Uterus (tissue), 4 donors: ENCODE measurements at places on chromosomes 13 and 19.

DNA sequence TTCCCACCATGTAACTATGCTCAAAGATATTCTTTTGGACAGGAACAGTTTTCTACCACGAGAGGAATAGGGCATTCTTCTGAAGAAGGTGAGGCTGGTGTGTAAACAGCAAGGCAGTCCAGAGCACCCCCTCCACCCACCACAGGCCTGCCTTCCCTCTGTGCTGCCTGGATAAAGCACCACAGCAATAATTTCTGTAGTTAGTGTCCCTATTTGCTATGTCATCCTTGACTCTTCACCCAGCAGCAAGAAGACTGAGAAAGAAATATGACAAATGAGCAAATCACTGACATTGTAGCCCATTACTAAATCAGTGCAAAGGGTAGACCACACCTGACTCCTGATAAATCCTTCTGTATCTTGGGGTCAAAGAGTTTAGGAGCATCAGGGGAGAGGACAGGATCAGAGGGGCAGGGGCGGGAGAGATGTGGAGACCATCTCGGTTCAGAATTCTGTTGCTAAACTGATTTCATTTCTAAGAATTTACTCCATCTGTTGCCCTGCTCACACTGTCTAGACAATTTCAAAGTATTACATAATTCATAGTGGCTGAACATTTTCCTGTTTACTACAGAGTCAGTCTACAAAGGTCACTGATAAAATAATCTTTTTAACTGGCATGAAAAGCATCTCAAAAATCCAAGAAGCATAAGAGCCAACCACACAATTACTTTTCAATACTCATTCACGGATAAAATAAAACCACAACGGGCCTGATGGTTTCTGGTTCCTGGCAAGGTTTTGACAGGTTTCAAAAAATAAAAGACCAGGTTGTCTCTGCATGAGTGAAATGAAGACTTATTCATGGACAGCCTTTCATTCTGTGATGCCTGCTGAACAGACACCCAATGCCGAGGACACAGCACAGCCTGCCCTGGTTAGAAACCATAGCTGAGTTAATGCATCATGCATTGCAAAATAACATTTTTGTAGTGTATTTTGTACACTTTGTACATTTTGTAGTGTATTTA, 88.4 kb upstream of the IRS2 start:
- no peaks in the 10 kb centered on the region for H3K27me3 ChIP-seq
- H3K4me3 ChIP-seq = no peak overlapping the region
- no peaks in the 10 kb centered on the region for H3K36me3 ChIP-seq
- H3K27ac ChIP-seq = no peak overlapping the region

DNA sequence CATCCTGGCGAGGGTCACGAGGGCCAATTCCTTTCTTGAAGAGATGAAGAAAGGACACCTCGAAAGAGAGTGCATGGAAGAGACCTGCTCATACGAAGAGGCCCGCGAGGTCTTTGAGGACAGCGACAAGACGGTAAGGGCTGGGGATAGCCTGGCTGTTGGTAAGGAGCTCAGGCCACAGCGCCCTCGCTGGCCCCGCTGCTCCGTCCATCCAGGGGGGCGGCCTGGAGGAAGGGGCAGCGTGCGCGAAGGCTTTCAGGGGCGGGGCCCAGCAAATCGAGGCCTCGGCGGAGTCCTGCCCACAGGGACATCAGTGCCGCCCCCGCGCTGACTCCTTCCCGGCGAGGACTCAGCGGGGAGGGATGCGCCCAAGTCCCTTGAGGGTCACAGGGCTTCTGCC, 6.9 kb downstream of the F10 start:
- H3K36me3 ChIP-seq = no peaks in the 10 kb centered on the region
- no peak overlapping the region for H3K27ac ChIP-seq
- no peaks in the 10 kb centered on the region for H3K4me1 ChIP-seq
- no peak overlapping the region for H3K4me3 ChIP-seq

GRCh38 chr13:57063007-57063406, 77.7 kb upstream of the PRR20A start:
- no peaks in the 10 kb centered on the region for H3K36me3 ChIP-seq
- no peak overlapping the region for H3K4me3 ChIP-seq
- DNase-seq = no peak
- no peak overlapping the region for H3K27ac ChIP-seq
- no peaks in the 10 kb centered on the region for H3K4me1 ChIP-seq
- no peaks in the 10 kb centered on the region for H3K27me3 ChIP-seq

- H3K4me1 ChIP-seq = no peaks in the 10 kb centered on the region
- H3K4me3 ChIP-seq = no peak overlapping the region
- H3K36me3 ChIP-seq = no peaks in the 10 kb centered on the region
Observed at GRCh38 chr13:69373747-69374425, 733.7 kb upstream of the ATXN8OS start.

DNA sequence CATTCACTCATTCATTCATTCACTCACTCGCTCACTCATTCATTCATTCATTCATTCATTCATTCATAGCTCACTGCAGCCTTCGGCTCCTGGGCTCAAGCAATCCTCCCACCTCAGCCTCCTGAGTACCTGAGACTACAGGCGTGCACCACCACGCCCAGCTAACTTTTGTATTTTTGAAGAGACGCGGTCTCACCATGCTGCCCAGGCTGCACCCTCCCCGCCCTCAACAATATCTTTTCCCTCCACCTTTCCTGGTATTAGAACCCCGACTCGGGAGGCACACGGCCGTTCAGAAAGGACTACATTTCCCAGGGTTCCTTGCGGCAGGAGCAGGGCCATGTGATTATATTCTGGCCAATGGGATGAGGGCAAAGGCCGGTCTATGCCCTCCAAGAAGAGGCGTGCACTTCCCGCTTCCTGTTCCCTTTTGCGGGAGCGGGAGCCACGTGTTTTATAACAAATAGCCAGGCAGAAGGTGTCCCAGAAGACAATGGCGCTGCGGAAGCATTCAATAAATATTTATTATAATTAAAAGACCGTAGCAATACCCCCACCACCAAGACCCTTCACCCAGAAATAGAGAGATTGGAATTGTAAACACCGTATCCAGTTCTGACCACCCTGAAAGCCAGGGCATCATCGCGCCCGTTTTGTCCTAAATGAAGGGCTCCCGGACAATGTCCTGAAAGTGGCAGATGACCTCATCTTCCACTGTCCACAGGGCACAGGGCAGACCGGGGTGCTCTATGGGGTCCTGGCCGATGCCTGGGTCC, 15.9 kb downstream of the TICAM1 start:
- peak; percentile 90 for DNase-seq
- H3K27me3 ChIP-seq = no peaks in the 10 kb centered on the region
- H3K36me3 ChIP-seq = no peaks in the 10 kb centered on the region
- no peaks in the 10 kb centered on the region for H3K4me1 ChIP-seq
- H3K27ac ChIP-seq = no peak overlapping the region

DNA sequence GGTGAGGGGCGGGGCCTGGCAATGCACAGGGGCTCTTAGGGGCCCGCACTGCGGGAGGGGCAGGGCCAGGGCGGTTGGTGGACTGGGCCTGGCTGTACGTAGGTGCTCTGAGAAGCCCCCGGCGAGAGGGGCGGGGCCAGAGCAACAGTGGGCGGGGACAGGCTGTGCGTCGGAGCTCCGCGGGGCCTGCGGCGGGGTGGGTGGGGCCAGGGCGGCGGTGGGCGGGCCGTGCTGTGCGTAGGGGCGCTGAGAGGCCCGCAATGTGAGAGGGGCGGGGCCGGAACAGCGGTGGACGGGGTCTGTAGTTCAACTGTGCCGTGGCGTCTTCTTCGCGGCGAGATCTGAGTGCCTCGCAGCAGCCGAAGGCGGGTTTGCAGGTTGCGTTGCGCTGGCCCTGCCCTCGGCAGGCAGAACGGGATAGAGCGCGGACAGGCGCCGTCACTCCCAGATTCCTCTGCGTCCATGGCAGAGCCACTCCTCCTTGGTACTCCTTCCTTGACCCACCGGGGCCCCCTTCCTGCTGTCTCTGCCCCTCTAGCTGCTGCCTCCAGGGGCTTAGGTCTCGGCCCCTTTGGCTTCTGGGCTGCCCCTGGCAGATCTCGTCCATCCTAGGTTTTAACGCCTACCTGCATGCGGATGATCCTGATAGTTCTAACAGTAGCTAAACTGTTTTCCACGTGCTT, 33.2 kb downstream of the CCNE1 start:
- peak overlapping the region; percentile 82 for H3K4me3 ChIP-seq
- DNase-seq = peak; percentile 92
- peak overlapping the region; percentile 71 for H3K27ac ChIP-seq
- H3K36me3 ChIP-seq = no peaks in the 10 kb centered on the region
- peaks cover 5% of the 10 kb centered on the region for H3K4me1 ChIP-seq
- H3K27me3 ChIP-seq = no peaks in the 10 kb centered on the region

DNA sequence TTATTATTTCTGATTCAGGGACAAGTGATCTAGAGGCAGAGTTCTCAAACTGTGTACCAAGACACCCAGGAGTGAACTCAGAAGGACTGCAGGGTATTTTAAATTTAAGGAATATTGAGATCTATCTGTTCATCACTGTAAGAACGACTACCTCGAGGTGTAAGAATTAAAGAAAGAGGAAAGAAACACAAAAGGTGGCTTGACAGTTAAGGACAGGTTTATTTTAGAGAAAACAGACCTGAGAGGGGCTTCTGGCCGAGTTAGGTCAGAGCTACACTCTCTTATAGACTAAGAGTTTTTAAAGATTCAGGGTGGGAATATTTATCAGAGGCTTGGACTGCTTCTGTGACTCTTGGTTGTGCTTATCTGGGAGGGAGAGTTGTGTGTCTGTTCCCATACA, 12.6 kb upstream of the NLRP5 start:
- H3K36me3 ChIP-seq = no peaks in the 10 kb centered on the region
- no peak overlapping the region for H3K4me3 ChIP-seq
- H3K4me1 ChIP-seq = no peaks in the 10 kb centered on the region
- H3K27me3 ChIP-seq = no peaks in the 10 kb centered on the region
